ENCODE measurements at places on chromosomes 1 and 21. TPM values are rescaled to one million over a fixed set of nuclear protein-coding genes. Genes with fewer than 3 reads are reported as not detected.

Gene PDE9A
- total RNA-seq = 2.1 TPM

Gene TP73
- total RNA-seq = not detected

Gene KIF21B
- total RNA-seq = 2.9 TPM

Gene LCE1B
- total RNA-seq = not detected

Measured in dermis lymphatic vessel endothelial cell (primary cell).